Nephron progenitor cell (in vitro differentiated cells): ENCODE measurements at places on chromosomes 11 and 22.
A peak's percentile ranks its signal among the peaks of the same experiment; 100 is the strongest.

GRCh38 chr22:45538281-45538680 lies 35.6 kb downstream of the FBLN1 start:
- H3K4me3 ChIP-seq: no peak overlapping the region
- peaks cover 3% of the 10 kb centered on the region for H3K27me3 ChIP-seq
- no peak overlapping the region for H3K27ac ChIP-seq
- H3K36me3 ChIP-seq: peaks cover 33% of the 10 kb centered on the region
- H3K4me1 ChIP-seq: peaks cover 32% of the 10 kb centered on the region
- no peak for DNase-seq

- peaks cover 20% of the 10 kb centered on the region for H3K27me3 ChIP-seq
- no peak overlapping the region for H3K27ac ChIP-seq
- no peak overlapping the region for H3K4me3 ChIP-seq
- no peaks in the 10 kb centered on the region for H3K36me3 ChIP-seq
Observed at GRCh38 chr11:58639669-58640068, 17.2 kb downstream of the CNTF start.

DNA sequence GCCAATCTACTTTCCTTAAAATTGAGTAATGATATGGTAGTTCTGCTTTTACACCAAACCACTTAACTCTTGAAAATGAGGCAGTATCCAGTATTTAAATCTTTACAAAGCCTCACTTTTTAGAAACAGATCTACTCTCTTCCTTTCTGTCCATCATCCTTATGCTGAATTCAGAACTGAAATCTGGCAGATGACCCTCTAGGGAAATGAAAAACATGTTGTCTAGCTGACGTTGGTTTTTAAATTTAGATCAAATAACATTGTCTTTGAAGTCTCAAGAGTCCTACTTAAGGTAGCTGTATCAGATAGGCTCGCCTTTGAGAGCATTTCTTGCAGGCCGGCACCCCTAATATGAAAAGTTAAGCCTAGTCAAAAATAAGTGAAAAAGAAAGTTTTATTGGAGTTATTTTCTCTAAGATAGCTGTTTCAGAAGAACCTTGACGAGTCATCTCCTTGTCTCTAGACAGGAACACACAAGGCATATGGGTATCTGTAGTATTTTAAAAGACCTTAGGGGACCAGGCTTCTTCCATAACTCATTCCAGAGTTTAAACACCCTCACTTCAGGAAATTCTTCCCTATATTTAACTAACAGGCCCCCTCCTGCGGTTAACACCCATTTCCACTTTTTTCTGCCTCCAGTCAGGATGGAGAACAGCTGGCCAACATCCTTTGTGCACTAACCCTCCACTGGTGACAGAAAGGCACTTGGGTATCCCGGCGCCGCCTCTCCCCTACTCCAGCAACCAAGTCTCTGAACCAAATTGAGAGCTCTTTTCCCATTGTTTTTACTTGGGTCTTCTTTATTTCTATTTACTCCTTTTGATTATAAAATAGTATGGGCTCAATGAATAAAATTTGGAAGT lies 81.2 kb downstream of the WNT11 start:
- no peak for DNase-seq
- peaks cover 18% of the 10 kb centered on the region for H3K36me3 ChIP-seq
- no peaks in the 10 kb centered on the region for H3K27me3 ChIP-seq
- H3K4me3 ChIP-seq: no peak overlapping the region
- H3K27ac ChIP-seq: no peak overlapping the region
- H3K4me1 ChIP-seq: peaks cover 4% of the 10 kb centered on the region

GRCh38 chr11:82863209-82863608 lies 37.0 kb downstream of the PRCP start:
- no peak for DNase-seq
- no peaks in the 10 kb centered on the region for H3K27me3 ChIP-seq
- peaks cover 15% of the 10 kb centered on the region for H3K4me1 ChIP-seq
- no peak overlapping the region for H3K27ac ChIP-seq

GRCh38 chr11:12175694-12176241 lies 65.4 kb downstream of the MICAL2 start:
- no peak for DNase-seq
- no peak overlapping the region for H3K27ac ChIP-seq
- H3K4me1 ChIP-seq: peaks cover 30% of the 10 kb centered on the region
- peaks cover 12% of the 10 kb centered on the region for H3K27me3 ChIP-seq

DNA sequence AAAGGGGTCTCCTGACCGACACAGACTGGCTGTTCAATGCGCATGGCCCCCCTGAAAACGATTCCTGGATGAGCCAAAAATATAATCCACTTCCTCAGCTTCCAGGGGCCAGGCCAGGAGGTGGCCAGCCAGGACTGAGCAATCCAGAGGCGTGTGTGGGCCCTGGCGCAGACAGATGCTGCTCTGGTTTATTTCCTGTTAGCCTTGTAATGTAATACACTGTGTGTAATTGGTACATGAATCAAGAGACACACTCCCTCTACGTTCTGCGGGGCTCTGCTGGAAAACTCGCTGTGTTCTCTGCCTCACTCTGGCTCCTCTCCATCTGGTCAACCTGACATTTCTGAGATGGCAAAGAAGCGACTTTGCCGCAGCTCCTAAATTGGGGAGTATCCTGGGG lies 26.3 kb upstream of the ISX start:
- H3K36me3 ChIP-seq: no peaks in the 10 kb centered on the region
- H3K27me3 ChIP-seq: peaks cover 54% of the 10 kb centered on the region
- no peak for DNase-seq
- no peak overlapping the region for H3K4me3 ChIP-seq

- no peaks in the 10 kb centered on the region for H3K36me3 ChIP-seq
- no peak for DNase-seq
- no peak overlapping the region for H3K4me3 ChIP-seq
- H3K27ac ChIP-seq: no peak overlapping the region
- peaks cover 46% of the 10 kb centered on the region for H3K27me3 ChIP-seq
Observed at GRCh38 chr22:46039535-46039934, 62.6 kb upstream of the WNT7B start.

DNA sequence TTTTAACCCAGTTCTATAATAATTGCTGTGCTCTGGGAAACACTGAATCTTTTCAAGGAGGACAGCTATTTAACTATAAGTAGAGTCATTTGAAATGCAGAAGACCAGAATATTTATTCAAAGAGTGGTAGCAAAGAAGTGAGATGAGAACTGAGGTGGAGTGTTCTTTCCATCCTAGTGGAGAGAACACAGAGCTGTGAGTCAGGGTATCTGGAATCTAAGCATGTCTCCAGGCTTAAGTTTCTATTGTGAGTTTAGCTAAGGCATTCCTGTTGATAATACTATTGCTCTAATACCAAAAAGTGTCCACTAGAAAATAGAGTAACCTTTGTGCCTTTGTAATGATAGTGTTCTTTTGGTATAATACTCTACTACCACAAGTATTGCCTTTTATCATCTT lies 32.4 kb downstream of the JAM3 start:
- no peak overlapping the region for H3K4me3 ChIP-seq
- H3K36me3 ChIP-seq: peaks cover 84% of the 10 kb centered on the region
- H3K27me3 ChIP-seq: peaks cover 7% of the 10 kb centered on the region
- H3K27ac ChIP-seq: no peak overlapping the region
- no peak for DNase-seq
- H3K4me1 ChIP-seq: no peaks in the 10 kb centered on the region

DNA sequence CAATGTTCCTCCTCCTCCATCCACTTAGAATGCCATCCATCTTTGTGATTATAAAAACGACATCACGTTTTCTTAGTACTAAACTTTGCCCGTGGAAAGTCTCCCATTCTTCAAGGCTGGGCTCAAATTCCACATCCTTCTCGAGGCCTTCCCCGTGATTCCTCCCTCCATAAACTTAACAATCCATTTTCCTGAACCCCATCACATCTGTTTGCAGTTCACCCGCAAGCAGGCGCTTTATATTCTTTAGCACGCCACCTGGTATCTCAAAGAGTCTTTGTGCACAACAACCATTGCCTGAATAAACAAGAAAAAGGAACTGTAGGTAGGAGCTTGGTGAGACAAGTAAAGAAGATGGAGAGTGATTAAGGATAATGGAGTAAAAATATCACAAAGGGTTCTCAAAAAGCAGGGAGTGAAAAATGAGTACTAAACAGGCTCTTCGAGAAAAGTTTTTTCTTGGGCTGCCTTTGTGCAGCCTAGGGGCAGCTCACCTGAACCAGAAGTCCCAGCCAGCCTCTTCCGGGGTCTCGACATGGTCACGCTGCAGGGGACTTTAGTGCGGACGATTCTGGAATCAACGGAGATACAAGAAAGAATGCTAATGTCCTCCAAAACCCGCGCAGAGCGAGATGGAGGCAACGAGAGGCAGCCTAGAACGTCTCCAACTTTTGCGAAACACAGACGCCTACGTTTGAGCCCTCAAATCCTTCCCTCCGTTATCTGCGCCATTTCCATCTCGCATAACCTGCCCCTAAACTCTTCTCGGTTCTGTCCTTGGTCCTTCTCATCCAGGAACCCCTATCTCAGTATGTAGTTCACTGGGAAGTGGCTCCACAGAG lies 585 bp downstream of the THYN1 start:
- no peaks in the 10 kb centered on the region for H3K27me3 ChIP-seq
- H3K4me1 ChIP-seq: peaks cover 28% of the 10 kb centered on the region
- peaks cover 15% of the 10 kb centered on the region for H3K36me3 ChIP-seq
- no peak overlapping the region for H3K27ac ChIP-seq
- peak overlapping the region; percentile 93 for H3K4me3 ChIP-seq
- DNase-seq: peak; percentile 22
